ENCODE measurements at places on chromosomes 4 and X. TPM values are rescaled to one million over a fixed set of nuclear protein-coding genes. Genes with fewer than 3 reads are reported as not detected.
A peak's percentile ranks its signal among the peaks of the same experiment; 100 is the strongest.

The NR3C2 gene
- total RNA-seq, result 3.4 TPM

The CNGA1 gene
- 1.00 TPM for total RNA-seq

DNA sequence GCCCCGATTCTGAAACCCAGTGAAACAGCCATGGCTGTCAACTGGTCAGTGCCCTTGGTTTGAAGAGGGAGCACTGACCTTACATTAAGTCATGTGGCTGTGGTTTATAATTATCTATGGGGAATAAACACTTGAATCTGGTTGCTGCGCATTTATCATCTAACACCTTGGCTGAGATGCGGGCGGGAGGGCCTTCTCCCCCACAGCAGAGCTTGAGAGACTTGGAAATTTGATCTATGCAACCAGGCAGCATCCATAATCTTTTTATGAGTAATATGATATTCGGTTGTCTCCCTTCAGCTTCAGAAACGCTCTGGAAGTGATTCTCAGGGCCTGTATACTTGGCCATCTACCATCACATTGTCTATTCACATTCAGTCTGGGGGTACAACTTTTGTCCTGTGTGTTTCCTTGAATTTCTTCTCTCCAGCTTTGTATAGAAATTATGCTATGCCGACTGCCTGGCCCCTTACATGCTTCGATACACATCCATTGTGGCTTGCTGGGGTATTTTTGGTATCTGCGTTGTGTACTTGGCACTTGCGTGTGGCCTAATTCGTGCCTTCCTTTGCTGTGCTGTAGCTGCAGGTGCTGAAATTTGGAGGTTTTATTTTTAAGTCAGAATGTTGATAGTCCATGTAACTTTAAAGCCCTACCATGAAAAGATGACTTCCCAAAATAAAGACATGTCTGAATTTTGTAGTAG is 321.6 kb downstream of the ARHGAP10 start:
- no peaks in the 10 kb centered on the region for H3K36me3 ChIP-seq
- no peak overlapping the region for H3K4me3 ChIP-seq
- peaks cover 5% of the 10 kb centered on the region for H3K4me1 ChIP-seq
- H3K27me3 ChIP-seq, result no peaks in the 10 kb centered on the region
- DNase-seq, result no peak

DNA sequence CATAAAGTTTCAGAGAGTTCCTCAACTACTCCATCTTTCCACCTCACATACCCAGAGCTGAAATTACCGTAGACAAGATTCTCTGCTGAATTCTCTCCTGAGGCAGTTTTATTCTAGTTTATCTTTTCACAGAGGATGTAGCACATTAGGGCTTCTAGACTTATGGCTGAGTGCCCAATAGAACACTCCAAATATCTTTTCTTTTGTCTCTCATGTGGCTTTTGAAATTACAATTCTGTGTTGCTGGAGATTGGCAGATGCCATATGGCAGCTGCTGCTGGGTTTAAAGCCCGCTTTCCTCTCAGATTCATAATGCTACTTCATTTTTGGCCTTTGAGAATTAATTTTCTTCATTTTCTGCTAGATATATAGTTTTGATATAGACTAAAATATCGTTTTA is 107.6 kb upstream of the BANK1 start:
- H3K27me3 ChIP-seq, result no peaks in the 10 kb centered on the region
- no peak overlapping the region for H3K27ac ChIP-seq
- H3K36me3 ChIP-seq, result no peaks in the 10 kb centered on the region
- DNase-seq, result no peak
- H3K4me3 ChIP-seq, result no peak overlapping the region

DNA sequence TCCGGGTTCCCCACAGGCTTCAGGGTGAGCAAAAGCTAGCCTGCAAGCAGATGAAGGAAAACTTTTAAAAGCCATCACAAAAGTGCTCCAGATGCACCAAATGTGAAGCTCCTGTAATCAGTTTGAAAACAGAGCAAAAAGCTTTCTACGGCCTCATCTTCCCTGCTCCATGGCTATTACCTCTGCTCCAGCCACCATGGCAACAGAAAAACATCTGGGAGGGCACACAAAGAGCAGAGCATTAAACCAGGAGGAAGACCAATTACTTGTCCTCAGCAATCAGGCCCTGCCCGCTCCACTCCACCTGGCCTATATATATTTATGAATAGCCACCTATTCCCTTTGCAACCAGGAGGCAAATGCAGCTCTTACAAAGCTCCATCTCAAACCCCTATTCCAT is 33.6 kb downstream of the TMEM154 start:
- no peaks in the 10 kb centered on the region for H3K4me1 ChIP-seq
- peaks cover 13% of the 10 kb centered on the region for H3K27me3 ChIP-seq
- DNase-seq, result no peak
- no peak overlapping the region for H3K4me3 ChIP-seq
- H3K36me3 ChIP-seq, result no peaks in the 10 kb centered on the region

- H3K27ac ChIP-seq, result peak overlapping the region; percentile 88
- H3K27me3 ChIP-seq, result no peaks in the 10 kb centered on the region
- peak overlapping the region; percentile 75 for H3K4me3 ChIP-seq
These were observed 26.9 kb upstream of the TMPRSS11B start for GRCh38 chr4:68272380-68272779.

The GUCY1A1 gene
- 4.0 TPM for total RNA-seq

DNA sequence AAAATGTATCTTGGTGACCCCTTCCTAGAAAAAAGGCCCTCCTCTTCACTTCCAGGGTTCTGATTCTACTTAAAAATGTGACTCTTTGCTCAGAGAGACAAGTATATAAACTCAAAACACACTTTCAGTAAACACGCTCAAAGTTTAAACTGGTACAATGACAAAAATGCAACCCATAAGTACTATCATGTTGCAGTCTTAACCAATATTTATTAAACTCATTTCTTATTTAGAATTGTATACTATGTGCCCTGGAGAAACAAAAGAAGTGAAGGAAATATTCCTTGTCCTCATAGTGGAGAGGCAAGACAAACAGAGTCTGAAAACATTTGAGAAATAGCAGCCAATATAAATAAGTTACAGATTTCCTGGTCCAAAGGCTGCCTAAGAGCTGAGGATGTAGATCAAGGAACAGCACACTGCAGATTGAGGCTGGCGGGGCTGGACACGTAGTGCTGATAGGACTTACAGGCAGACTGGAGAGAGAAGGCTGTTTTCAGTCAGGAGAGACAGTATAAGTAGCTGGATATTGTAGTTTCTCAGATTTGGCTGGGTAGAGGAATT is 39.1 kb upstream of the ANXA3 start:
- no peaks in the 10 kb centered on the region for H3K4me1 ChIP-seq
- DNase-seq, result no peak
- no peaks in the 10 kb centered on the region for H3K27me3 ChIP-seq
- H3K36me3 ChIP-seq, result peaks cover 16% of the 10 kb centered on the region

GRCh38 chrX:110440016-110440805 is 81.6 kb downstream of the RTL9 start:
- H3K27ac ChIP-seq, result no peak overlapping the region
- DNase-seq, result no peak
- H3K36me3 ChIP-seq, result no peaks in the 10 kb centered on the region
- H3K4me1 ChIP-seq, result peaks cover 15% of the 10 kb centered on the region
- no peak overlapping the region for H3K4me3 ChIP-seq
- H3K27me3 ChIP-seq, result peaks cover 11% of the 10 kb centered on the region

GRCh38 chrX:133586443-133586842 is 171.2 kb upstream of the GPC4 start:
- DNase-seq, result no peak
- H3K27ac ChIP-seq, result peak overlapping the region; percentile 49
- H3K4me1 ChIP-seq, result peaks cover 22% of the 10 kb centered on the region
- no peak overlapping the region for H3K4me3 ChIP-seq
- H3K36me3 ChIP-seq, result no peaks in the 10 kb centered on the region

DNA sequence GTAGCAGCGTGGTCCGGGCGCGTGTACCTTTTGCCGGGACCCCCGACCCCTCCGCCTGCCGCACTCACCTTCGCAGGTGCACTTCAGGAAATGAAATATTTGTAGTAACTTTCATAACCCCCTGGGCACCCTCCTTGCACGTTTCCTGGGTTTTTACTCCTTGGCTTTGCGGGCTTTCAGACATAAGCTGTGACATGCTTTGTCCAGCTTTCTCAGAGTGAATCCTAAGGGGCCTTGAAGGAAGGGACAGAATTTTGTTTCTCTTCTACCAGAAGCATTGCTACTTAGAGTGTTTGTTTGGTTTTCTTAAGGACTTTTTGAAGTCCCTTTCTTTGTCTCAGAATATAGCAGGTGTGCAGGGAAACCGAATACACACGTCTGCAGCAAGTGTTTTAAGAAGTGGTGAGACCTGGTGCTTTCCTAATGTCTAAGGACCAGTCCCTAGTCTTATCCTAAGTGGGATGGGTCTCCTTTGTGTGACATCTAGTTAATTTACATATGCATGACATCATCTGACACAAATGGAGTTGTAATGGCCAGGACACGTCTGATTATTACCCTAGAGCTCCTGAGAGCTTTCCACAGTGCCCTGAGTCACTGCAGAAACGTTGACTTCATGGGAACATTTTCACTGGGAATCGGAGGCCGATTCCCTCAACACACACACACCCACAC is 1.3 kb downstream of the FAM149A start:
- DNase-seq, result no peak
- peak overlapping the region; percentile 88 for H3K27ac ChIP-seq
- H3K4me1 ChIP-seq, result peaks cover 8% of the 10 kb centered on the region
- H3K36me3 ChIP-seq, result peaks cover 2% of the 10 kb centered on the region

DNA sequence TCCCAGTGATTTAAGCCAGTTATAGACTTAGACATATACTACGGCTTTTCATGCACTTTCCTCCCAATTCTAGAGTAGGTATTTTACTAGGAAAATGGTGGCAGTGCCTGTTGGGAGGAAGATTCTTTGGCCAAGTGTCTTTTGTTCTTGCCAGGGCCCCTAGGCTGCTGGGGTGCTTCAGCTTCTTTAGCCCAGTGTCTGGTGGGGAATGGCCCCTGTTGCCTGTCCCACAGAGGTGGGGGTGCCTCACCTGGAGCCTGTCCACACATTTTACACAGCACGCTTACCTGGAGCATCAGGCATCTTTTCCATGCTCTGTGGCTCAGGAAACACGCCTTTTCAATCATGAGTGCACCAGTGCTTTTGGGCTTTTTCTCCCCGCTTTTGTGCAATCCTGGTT is 33.2 kb upstream of the MSANTD1 start:
- H3K27ac ChIP-seq, result no peak overlapping the region
- no peaks in the 10 kb centered on the region for H3K4me1 ChIP-seq
- H3K36me3 ChIP-seq, result peaks cover 25% of the 10 kb centered on the region
- no peak for DNase-seq
- H3K27me3 ChIP-seq, result no peaks in the 10 kb centered on the region

The PGAM4 gene
- total RNA-seq, result not detected

DNA sequence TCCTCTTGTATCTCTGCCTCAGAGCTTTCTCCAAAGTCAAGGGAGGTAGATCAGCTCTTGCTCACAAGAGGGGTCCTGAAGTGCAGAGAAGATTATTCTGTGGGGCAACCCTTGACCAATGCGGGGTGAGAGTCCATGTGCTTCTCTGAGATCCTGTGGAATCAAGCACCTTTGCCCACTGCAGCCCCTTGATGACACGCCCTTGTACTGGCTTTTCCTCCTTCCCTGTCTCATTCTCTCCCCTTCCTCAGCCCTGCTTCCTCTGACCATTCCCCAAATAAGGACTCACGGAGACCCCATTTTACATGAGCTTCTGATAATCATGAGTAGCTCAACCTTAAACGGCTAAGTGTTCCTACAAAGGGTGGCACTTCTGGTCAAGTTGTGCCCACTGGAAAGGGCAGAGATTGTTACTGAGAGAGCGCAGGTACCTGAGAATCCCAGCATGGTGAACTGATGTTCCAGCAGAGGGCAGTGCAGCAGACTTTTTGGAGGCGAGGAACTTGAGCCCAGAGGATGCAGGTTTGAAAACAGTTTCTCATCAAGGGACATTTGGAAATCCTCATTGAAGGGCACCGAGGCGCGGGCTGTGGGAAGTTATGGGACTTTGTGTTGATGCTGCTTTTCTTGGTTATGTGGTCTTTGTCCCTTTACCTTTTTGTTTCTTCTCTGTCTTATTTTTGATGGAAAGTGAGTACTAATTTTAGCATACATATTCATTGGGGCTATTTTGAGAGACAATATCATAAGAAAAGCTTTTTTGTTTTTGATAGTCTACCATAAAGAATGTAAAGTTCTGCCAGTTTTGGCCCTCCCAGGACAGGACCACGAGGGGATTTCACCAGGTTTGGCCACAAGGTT is 201.3 kb downstream of the RBM46 start:
- no peaks in the 10 kb centered on the region for H3K36me3 ChIP-seq
- no peak overlapping the region for H3K4me3 ChIP-seq
- H3K27me3 ChIP-seq, result peaks cover 10% of the 10 kb centered on the region
- no peak overlapping the region for H3K27ac ChIP-seq
- DNase-seq, result peak; percentile 46

The DIPK2B gene
- not detected for total RNA-seq

GRCh38 chrX:41475191-41475590 is 28.0 kb downstream of the NYX start:
- peaks cover 13% of the 10 kb centered on the region for H3K4me1 ChIP-seq
- DNase-seq, result no peak
- peaks cover 2% of the 10 kb centered on the region for H3K36me3 ChIP-seq
- H3K27me3 ChIP-seq, result no peaks in the 10 kb centered on the region
- no peak overlapping the region for H3K4me3 ChIP-seq

GRCh38 chr4:146634825-146635224 is 3.9 kb upstream of the POU4F2 start:
- H3K4me1 ChIP-seq, result peaks cover 10% of the 10 kb centered on the region
- no peak overlapping the region for H3K27ac ChIP-seq
- DNase-seq, result no peak
- no peak overlapping the region for H3K4me3 ChIP-seq
- peaks cover 89% of the 10 kb centered on the region for H3K27me3 ChIP-seq

GRCh38 chr4:119093042-119093827 is 42.4 kb upstream of the MYOZ2 start:
- no peaks in the 10 kb centered on the region for H3K27me3 ChIP-seq
- no peak overlapping the region for H3K27ac ChIP-seq
- DNase-seq, result no peak

DNA sequence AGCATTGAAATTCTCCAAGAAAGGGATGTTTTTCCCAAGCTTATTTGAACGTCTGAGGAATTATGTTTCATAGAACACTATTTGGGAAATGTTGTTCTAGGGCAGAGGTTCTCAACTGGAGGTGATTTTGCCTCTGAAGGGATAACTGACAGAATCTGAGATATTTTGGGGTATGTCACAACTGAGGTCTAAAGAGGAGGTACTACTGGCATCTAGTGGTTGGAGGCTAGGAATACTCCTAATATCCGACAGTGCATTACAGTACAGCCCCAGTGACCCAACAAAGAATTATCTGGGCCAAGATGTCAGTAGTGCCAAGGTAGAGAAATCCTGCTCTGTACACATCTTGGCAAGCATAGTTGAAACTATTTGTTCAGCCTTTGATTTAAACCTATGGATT is 6.4 kb downstream of the HSPA4L start:
- peaks cover 15% of the 10 kb centered on the region for H3K27me3 ChIP-seq
- DNase-seq, result no peak
- peaks cover 3% of the 10 kb centered on the region for H3K4me1 ChIP-seq
- no peak overlapping the region for H3K4me3 ChIP-seq
- no peaks in the 10 kb centered on the region for H3K36me3 ChIP-seq

GRCh38 chr4:177109769-177110168 is 199.9 kb upstream of the NEIL3 start:
- no peaks in the 10 kb centered on the region for H3K4me1 ChIP-seq
- H3K27ac ChIP-seq, result no peak overlapping the region
- no peaks in the 10 kb centered on the region for H3K36me3 ChIP-seq
- H3K27me3 ChIP-seq, result no peaks in the 10 kb centered on the region
